ENCODE measurements at places on chromosomes 1 and 21. TPM values are rescaled to one million over a fixed set of nuclear protein-coding genes. Genes with fewer than 3 reads are reported as not detected.

DNA sequence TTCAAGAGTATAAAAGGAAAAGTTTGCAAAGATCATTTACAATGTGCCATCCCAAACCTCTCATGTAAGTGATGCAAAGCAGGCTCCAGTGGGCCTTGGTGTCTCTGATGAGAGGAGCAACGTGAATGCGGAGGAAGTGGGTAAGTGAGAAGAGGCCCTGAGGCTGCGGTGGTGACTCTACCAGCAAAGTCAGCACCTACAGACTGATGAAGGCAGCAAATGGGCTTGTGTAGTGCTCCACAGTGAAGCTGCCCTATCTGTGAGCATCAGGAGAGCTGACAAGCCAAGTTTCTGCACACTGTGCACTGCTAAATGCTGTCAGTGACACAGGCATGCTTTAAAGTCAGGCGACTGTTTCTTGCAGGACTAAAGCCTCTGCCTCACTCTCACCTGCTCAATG lies 15.6 kb upstream of the RAP1A start:
- no peak for DNase-seq

The HENMT1 gene
- 18.7 TPM for total RNA-seq

- no peak for DNase-seq
Measured at GRCh38 chr21:34724131-34724856, 55.5 kb downstream of the CLIC6 start.

The RORC gene
- total RNA-seq, result not detected

The PIP5K1A gene
- 88.6 TPM for total RNA-seq

DNA sequence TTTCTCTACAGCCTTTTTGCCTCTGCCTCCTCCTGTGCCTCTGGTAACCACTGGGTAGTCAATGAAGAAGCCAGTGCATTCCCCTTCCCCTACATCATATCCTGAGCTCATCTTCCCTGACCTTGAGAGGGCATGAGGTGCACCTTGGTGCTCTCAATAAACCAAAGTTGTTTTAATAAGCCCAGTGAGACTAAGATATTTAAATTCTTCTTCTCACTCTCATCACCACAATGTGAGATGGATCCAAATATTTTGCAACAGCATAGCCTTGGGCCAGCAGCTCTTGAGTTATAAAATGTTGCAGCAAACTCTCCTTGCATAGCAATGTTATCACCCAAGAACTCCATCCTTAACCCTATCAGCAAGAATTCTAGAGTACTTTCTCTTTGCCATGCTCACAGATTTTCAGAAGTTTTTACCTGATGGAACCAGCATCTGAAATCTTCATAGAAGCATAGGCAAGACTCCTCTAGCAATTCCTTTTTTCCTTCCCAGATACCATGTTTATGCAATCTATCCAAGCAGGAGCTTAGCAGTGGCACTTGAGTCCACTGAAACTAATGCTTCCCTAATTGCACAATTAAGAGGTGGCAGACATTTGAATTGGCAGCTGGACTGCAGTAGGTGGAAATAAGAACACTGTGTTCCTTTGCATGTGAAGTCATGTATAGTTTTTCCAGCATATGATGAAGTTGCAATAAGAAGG lies 36.8 kb downstream of the CDC7 start:
- no peak for DNase-seq

All from Caco-2 (cell line).